ENCODE measurements at places on chromosomes 11 and 22.

- DNase-seq, result no peak
Observed at GRCh38 chr22:40605761-40606160, 30.8 kb downstream of the MRTFA start.

DNA sequence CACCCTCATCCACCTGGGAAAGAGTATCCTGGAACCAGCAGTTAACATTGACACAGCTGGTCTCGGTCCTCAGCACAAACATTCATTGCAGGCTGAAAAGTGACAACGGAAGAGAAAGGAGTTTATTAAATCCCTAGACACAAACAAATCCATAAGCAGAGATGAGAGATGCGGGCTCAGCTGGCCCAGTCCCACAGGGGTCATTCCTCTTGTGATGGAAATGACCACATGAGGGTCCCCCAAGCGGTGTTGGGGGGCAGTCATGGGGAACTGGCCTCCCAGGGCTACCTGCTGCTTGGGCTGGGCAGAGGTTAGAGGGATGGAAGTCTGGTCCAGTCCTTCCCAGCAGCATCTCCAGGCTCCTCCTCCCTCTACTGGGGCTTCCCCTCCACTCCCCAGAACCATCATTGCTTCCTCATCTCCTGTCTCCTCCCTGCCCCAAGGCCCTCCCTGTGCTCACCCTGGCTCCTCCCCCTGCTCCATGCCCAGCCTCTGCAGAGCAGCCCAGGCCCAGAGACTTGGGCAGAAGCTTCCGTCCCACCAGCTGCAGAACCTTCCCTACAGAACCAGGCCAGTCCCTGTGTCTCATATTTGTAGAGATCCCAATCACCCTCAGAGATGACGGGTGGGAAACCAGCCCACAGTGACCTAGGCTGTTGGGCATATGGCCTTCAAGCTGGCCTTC is 5.4 kb upstream of the IGLL5 start:
- no peak for DNase-seq

- no peak for DNase-seq
Observed at GRCh38 chr22:24133187-24133965, 47.9 kb upstream of the SUSD2 start.

DNA sequence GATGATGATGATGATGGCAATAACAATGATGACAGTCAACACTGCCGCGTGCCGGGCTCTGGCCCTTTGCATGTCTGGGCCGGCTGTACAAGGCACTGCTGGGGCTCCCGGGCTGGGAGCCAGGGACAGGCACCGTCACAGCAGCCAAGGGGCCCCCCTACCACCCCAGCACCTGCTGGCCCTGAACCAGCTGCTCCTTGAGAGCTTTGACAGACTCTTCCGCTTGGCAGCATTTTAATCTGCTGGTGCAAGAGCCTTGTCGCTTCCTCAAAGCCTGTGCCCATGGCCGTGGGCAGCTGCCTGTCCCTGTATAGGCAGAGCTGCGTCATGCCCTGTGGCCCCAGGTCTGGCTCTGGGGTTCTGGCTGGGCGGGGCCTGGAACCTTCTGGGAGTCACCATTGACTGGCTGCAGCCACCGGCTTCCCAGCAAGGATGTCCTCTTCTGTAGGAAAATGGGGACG is 12.9 kb upstream of the MUC6 start:
- no peak for DNase-seq

GRCh38 chr22:35154937-35155387 is 89.0 kb downstream of the ISX start:
- no peak for DNase-seq

GRCh38 chr11:64544616-64545296 is 46.3 kb upstream of the SLC22A12 start:
- no peak for DNase-seq

GRCh38 chr22:37504964-37505363 is 14.3 kb downstream of the CARD10 start:
- no peak for DNase-seq

GRCh38 chr11:3153291-3153861 is 11.7 kb downstream of the OSBPL5 start:
- no peak for DNase-seq

GRCh38 chr22:41380993-41381328 is 781 bp upstream of the TEF start:
- no peak for DNase-seq

DNA sequence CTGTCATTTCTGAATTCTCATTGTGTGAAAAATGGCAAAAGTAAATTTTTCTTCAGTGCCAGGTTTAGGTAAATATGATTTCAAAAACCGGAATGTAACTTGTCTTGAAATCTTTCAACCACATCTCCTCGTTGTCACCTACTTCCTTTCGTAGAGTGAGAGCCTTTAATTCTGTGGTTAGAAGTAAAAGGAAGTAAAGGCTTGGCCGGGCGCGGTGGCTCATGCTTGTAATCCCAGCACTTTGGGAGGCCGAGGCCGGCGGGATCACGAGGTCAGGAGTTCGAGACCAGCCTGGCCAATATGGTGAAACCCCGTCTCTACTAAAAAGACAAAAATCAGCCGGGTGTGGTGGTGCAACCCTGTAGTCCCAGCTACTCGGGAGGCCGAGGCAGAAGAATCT is 29.8 kb downstream of the SGSM3 start:
- DNase-seq, result peak; percentile 25

DNA sequence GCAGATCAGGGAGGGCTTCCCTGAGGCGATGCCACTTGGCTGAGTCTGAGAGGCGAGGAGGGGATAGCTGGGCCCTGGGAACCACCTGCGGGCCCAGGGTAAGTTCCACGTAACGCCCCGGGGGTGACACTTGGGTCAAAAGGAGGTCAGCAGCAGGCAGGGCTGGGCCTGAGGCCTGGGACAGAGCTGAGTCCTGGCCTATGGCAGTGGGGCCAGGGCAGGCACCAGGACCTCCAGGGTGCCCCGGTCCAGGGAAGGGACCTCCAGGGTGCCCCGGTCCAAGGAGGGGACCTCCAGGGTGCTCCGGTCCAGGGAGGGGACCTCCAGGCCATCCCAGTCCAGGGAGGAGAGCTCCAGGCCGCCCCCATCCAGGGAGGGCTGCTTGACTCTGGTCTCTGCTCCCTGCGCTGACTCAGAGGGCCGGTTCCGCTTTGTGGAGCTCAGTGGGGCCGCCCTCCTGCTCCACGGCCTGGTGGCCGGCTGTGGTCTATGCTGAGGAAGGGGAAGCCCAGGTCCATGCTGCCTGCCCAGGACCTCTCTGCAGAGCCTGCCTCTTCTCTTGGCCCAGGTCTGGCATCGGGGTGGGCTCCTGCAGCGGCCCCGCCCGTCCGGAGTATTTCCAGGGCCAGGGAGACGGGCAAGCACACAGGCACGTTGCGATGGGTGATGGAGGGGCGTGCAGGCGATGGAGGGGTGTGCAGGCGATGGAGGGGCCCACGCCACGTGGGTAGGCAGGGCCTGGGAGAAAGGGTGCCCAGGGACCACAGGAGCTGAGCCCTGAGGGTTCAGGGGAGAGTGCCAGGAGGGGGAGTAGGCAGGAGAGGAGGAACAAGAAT is 19.5 kb upstream of the WNT7B start:
- DNase-seq, result no peak

Data from stimulated activated CD4-positive, alpha-beta T cell treated with anti-CD3 and anti-CD28 coated beads, Interleukin-12 subunit alpha, Interleukin-12 subunit beta, amount 100 ng/mL, for 4 hours (primary cell).